Stimulated activated CD4-positive, alpha-beta T cell treated with anti-CD3 and anti-CD28 coated beads, Interleukin-1b, Interleukin-23, amount 100 ng/mL, for 1 hour (primary cell): ENCODE measurements at places on chromosomes 5 and 9.

DNA sequence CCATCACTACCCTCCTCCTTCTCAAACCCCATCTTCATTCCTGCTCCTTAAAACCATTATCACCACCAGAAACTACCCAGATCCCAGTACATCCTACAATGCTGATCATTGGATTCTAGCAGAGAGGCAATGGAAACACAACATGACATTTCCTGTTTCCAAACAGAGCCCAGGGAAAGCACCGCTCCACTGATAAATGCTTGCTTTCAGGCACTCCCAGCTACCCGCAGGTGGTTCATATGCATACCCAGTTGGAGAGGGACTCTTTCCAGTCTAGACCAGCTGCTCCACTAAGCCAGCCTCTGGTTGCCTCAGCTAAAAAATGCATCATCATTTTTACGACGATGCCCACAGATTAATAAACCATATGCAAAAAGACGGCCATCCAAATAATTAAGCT is 39.2 kb upstream of the ACO1 start:
- DNase-seq, result no peak

DNA sequence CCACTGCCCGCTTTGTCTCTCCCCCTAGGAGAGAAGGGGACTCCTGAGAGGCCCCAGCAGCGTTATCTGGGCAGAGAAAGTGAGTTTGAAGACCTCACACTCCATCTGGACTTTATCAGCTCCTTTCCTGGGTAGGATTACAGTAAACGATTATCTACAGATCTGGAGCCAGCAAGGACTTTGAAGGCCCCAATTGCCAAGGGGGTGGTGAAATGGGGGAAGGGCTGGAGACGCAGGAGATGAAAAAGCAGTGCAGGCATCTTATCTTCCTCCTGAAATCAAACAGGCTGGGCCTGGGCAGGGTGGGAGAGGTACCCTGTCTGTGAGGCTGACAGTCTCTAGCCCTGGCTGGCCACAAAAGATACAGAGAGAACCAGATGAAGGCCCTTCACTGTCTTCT is 105.8 kb upstream of the MSX2 start:
- no peak for DNase-seq

DNA sequence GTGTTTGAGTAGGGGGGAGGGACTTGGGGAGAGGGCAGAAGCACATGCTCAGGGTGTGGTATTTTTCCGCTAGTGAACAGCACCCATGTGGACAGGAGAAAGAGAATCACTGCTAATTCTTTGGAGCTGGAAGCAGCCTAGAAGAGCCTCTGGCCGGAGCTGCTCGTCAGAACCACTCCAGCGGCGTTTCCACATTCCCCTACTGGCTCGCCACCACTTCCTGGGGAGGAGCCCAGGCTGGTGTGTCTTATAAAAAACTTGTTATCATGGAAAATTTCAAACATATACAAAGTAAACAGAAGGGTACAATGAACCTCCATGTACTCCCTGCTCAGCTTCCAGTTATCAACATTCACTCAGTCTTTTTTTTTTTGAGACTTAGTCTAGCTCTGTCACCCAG is 26.7 kb downstream of the LHX2 start:
- no peak for DNase-seq

GRCh38 chr9:32264170-32264864 is 120.1 kb upstream of the ACO1 start:
- no peak for DNase-seq

DNA sequence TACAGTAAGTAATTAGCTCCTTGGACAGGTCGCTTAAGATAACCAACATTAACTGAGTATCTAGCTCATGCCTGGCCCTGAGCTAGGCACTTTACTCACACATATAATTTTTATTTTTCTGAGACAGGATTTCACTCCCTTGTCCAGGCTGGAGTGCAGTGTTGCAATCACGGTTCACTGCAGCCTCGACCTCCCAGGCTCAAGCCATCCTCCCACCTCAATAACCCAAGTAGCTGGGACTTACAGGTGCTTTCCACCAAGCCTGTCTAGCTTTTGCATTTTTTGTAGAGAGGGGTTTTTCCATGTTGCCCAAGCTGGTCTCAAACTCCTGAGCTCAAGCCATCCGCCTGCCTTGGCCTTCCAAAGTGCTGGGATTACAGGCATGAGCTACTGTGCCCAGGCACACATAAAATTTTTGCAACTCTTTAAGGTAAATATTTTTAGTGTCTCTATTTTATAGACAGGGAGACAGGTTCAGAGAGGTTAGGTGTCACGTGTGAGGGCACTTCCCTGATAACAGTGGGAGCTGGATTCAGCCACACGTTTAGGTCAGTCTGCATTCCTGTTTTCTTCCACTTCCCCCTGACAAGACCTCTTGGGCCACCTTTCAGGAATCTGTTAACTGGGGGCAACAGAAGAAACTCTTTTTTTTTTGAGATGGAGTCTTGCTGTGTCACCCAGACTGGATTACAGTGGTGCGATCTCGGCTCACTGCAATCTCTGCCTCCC is 18.2 kb downstream of the HBEGF start:
- no peak for DNase-seq

- DNase-seq, result no peak
These were observed at the start of gene PCDHB10 for GRCh38 chr5:141192110-141192725. Gene PCDHB10 (plus strand): TSS chr5:141192353. CDS start chr5:141192553, 200 bp downstream.

- no peak for DNase-seq
These were observed 5.2 kb downstream of the WHRN start for GRCh38 chr9:114499941-114500696.

DNA sequence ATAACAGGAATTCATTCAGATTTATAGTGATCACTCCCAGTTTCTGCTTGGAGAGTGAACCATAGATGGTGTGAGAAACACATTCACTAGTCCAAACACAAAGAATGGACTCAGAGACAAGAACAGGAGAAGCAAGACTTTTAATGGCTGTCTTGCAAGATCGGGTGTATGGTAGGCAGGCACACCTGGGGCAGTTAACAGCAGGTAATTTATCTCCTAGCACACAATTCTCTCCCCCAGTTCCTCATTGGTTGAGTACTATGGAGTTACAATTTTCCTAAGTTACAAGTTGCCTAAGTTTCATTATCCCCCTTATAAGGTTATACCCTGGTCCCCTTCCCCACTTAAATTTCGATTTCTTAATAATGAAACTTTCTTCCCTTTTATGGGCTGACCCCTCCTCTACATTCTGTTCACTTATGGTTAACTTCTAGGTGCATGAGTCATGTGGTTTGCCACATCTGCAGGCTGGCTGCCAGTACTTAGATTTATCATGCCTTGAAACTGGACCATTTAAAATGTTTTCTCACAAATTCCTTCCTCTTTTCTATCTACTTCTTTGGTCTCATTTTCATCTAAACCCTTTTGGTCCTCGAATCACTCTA is 623.3 kb downstream of the HINT1 start:
- no peak for DNase-seq

DNA sequence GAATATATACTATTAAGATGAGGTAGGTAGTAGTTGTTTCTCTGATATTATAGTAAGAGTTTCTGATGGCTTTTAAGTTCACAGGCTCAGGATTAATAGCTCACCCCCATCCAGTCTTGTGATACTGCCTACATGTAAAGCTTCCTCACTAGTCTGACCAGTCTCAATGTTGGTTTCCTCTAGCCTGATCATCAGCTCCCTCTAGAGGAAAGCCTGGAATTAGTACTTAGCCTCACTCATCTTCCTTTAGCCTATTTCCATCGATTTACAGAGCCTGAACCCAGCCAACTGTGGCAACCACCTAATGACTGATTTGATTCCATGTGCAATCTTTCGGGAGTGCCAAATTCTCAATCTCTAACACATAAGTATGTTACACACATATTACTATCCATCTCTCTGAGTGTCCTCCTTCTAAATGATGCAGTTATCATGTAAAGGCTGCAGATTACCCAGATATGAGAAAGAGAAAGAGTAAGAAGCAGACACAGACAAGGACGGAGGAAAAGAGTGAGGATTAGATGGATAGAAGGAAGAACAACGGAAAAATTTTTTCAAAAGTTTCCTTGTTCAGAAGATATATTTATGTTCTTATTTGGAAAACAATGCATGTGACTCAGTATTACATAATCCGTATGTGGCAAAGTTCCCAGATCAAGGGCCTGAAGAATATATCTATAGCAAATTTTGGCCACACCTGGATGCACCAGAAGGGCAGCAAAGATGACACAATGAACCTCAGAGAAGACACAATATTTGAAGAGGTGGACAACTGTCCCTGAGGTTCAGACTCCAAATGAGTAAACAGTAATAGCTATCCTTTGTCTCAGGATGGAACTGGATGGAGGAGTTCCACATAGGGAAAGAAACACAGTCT is 333.7 kb downstream of the ELAVL2 start:
- DNase-seq, result no peak

- DNase-seq, result no peak
These were observed 53.3 kb downstream of the TRPC7 start for GRCh38 chr5:136311999-136312398.

GRCh38 chr5:98639274-98639673 is 134.2 kb upstream of the RGMB start:
- DNase-seq, result no peak

- no peak for DNase-seq
These were observed 13.1 kb upstream of the CTSL start for GRCh38 chr9:87712801-87713277.

DNA sequence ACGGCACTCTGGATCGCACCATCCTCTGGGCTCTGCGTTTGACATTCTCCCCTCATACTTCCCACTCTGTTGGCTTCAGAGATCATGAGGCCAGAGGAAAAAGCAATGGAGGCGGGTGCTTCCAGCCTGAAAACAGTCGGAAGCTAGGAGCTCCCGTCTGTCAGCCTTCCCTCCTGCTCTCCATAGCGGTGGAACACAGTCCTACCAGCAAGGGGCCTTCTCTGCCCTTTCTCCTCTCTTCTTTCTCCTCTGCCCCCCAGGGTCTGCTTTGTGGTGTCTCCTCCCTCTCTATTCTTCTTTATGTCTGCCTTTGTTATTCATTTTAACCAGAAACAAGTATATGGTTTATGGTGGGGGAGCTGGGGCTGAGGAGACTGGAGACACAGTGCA is 152.5 kb upstream of the NFIB start:
- DNase-seq, result no peak

- no peak for DNase-seq
These were observed 62.6 kb upstream of the C6 start for GRCh38 chr5:41275813-41276512.
